ENCODE measurements at places on chromosomes 5 and 9.

- DNase-seq: no peak
Measured at GRCh38 chr5:173689171-173689736, 72.8 kb upstream of the BOD1 start.

- DNase-seq: no peak
Measured at GRCh38 chr5:172002310-172002709, 4.1 kb downstream of the FBXW11 start.

GRCh38 chr9:14907360-14907685, 2.9 kb downstream of the FREM1 start:
- DNase-seq: peak; percentile 32

DNA sequence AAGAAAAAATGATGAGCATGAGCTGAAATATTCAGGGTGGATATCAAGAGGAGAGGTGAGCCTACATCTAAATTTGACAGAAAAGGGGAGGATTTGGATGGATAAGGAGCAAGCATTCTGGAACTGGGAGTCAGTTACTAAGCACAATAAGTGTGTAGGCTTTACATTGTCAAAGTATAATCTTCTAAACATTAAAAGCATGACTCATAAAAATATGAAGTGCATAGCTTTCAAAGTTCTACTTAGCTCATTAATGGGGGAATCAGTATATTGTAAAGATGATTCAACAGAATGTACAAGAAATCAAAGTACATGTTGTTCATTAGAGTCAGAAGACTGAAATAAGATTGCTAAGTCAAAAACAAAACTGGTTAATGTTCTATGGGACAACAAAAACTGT, 248.0 kb upstream of the GAS1 start:
- no peak for DNase-seq

DNA sequence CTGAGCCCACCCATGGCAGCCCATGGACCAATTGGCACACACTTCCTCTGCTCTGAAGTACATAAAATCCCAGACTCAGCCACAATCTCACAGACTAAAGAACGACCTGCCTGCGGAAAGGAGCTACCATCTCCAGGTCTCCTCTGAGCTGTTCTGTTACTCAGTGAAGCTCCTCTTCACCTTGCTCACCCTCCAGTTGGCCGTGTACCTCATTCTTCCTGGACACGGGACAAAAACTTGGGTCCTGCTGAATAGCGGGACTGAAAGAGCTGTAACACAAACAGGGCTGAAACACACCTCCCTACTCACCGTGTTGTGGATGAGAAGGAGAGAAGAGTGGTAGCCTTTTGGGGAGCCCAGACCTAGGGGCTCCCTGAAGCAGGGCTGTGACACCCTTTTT, 128.7 kb downstream of the GAS1 start:
- DNase-seq: no peak

DNA sequence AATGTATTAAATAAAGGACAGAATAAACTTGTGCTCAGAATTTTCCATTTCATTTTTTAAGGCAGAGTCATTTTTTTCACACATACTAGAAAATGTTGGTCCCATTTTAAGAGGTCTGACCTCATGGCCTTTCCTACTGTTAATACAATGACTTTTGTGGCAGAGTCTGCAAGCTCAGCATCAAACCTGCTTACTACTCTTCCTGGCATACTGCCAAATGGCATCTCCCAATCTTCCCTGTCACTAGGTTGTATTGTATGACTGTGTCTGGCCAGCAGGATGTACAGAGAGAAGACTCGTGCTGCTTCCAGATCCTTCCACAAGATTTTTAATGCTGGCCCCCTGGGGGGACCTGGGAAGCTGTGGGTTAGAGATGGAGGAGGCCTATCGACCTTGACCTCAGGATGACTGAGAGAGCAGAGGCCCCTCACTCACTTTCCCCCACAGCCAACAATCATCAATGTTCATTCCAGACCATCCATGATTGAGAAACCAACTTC, 64.7 kb downstream of the BARX1 start:
- peak; percentile 45 for DNase-seq

- DNase-seq: no peak
Measured at GRCh38 chr5:135064235-135064570, 30.2 kb upstream of the PITX1 start.

DNA sequence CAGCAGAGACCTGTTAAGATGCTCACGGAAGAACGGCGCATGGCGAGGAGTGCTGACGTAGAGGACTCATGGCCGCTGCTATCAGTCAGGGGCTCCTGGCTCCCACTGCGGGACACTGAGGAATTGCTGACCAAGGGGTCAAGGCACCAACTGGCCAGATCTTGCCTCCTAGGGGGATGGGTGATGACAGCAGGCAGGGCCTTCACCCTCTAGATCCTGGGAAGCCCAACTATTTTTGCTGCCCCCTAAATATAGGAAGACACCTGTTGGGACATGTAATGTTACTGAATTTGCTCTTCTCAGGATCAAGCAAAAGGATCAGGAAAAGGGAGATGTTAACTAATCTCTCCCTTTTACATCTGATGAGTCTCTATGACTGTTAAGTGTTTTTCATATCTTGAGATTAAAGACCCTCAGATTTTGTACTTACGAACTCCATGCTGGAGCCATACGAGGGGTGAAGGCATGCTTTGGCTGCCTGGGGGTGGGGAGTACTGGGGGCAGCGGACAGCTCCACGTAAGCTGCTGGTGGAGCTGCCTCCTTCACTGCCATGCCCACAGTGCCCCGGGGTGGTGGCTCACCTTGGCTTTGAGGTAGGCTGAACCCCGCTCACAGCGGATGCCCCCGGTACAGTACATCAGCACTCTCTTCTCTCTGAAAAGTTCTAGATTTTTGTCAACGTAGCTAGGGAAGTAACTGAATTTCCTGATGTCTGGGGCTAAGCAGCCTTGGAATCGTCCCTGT, 28.1 kb downstream of the TSTD2 start:
- DNase-seq: no peak

DNA sequence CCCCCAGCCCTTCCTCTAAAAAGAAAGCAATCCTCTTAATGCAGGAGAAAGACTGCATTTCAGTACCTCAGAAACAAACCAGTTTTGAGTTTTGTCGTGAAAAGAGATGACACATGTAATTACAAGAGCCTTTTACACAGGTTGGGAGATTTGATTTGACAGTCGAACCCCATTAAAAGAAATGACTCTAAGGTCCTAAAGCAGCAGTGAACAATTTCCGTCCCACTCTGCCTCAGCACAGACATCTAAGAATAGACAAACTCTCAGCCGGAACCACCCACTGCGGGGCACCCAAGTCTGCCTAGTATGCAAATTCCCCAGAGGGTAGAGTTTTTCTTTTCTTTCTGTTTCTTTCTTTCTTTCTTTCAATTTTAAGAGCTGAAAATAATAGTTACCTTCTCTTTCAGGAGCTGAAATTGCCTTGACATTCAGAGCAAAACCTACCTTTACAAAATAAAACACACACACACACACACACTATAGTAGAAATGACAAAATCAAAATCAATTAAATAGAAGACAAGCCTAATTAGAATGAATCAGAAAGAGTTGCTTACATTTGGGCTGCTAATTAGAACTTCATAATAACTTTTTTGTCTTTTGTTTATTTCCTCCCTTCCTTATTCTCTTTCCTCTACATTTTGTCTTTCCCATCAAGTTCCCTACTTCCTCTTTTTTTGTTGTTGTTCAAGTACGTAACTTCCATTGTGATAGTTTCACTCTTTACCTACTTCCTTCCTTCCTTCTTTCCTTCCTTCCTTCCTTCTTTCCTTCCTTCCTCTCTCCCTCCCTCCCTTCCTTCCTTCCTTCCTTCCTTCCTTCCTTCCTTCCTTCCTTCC, 65.1 kb downstream of the BASP1 start:
- no peak for DNase-seq

- no peak for DNase-seq
Measured at GRCh38 chr5:132182359-132183040, 45.2 kb downstream of the P4HA2 start.

DNA sequence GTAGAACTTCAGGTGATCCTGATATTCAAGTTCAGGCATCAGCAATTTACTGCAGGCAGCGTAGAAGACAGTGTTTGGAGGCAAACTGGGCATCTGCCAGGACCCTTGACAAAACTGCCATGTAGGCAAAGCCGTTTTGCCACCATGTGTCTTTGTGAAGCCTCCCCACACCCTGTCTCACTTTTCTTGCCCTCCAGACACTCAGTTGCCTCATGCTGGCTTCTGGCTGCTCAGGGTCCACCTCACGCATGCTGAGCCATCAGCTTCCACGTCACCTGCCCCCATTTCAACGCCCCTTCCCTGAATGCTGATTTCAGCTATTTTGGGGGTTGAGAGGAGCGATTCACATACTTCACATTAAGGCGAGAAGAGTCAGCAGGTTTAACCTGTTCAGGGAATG, 165.2 kb upstream of the KLF9 start:
- no peak for DNase-seq

DNA sequence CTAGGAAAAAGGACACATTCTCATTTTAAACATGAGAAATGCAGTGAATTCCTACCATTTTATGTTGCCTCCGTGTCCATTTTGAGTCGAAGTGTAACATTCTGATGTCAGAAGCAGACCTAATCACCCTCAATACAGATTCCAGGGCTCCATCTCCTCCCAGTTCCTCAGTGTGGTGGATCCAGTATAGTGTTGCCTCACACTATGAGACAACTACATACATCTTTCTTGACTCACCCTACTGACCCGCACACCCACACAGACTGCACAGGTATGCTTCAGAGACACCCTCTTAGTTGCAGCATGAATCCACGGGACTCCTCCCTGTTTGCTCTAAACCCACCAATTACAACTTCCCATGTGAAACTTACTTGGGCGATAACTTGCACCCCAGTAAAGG, 564.9 kb downstream of the SEMA5A start:
- DNase-seq: no peak

- DNase-seq: no peak
Measured at GRCh38 chr9:8261737-8262136, 462.2 kb upstream of the DMAC1 start.

- DNase-seq: no peak
Measured at GRCh38 chr5:98753507-98753906, 20.0 kb upstream of the RGMB start.

- DNase-seq: no peak
Measured at GRCh38 chr9:34362614-34363214, 14.0 kb downstream of the MYORG start.

Measured in NCI-H748 treated with DMSO at 0.1 percent for 48 hours (cell line).